ENCODE measurements at places on chromosomes 7 and 10.

GRCh38 chr10:23422003-23422411 is 16.9 kb upstream of the OTUD1 start:
- no peak for DNase-seq

DNA sequence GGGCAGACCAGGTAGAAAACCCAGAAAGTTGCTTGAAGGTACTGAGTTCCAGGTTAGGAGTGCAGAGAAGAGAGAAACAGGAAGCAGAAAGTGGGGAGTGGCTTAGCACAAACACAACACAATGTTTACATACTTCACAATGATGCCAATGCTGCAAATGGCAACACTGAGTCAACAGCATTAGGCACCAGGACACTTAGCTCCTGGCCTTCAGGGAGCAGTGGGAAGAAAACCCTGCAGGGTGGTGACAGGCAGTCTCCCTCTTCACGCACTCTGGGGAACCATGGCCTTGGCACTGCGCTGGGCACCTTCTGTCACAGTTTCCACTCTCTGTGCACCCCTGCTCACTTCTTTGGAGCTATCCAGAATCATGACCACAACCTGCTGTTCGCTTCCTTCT is 7.3 kb downstream of the ICA1 start:
- DNase-seq, result no peak

GRCh38 chr7:132321387-132321786 is 254.9 kb downstream of the PLXNA4 start:
- no peak for DNase-seq

GRCh38 chr7:155885167-155886155 is 73.2 kb upstream of the SHH start:
- peak; percentile 13 for DNase-seq

DNA sequence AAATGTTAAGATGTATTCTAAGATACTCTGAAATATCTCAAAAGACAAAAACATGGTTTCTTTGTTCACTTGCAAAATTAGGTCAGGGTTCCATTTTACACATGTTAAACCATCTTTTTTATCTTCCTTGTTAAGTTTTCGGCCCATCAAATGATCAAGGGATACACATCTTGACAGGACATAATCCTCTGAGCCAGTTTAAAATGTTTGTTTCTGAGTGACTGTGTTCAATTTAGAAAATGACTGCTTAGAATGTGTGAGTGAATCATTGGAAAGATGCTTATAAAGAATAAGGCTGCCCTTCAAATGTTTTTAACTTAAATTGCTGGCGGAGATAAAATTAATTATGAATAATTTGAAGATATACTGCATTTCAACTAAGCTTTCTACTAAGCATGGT is 95.9 kb upstream of the SLC26A5 start:
- DNase-seq, result no peak

DNA sequence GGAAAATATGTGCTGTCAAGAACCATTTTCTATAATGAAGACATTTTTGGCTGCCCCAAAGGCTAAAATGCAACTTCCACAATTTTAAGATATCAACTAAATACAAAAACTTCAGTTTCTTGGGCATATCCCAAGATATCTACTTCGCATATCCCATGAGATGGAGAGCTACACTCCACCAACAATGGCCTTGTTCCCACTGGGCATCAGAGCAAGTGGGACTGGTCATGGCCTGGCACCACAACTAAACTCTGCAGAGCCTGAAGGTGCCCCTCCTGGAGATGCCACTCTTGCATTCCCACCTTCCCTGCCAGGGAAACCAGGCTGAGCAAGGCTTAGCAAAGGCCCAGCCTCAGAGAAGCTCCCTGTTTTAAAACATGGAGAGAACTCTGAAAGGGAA is 75.8 kb upstream of the LRRC17 start:
- DNase-seq, result no peak

GRCh38 chr7:29177963-29178600 is 16.5 kb upstream of the CHN2 start:
- peak; percentile 10 for DNase-seq

GRCh38 chr7:135538376-135538775 is 19.3 kb upstream of the NUP205 start:
- DNase-seq, result no peak

DNA sequence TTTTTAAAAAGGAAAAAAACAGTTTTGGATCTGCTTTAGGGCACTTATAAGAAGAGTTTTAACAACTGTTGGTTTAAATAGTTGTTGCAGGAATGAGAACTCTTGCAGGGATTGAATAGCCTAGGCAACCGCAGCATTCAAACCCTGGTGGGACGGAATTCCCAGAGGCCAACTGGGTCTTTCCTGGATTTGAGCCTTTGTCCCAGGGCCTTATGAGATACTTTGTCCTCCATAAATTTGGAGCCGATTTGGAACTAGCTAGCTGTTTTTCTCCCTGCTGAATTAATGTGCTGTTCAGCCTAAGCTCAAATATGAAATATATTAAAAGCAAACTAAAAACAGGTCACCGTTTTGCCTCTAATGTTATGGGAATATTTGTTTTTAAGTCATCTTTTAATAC is 109.6 kb downstream of the LRMDA start:
- DNase-seq, result no peak

DNA sequence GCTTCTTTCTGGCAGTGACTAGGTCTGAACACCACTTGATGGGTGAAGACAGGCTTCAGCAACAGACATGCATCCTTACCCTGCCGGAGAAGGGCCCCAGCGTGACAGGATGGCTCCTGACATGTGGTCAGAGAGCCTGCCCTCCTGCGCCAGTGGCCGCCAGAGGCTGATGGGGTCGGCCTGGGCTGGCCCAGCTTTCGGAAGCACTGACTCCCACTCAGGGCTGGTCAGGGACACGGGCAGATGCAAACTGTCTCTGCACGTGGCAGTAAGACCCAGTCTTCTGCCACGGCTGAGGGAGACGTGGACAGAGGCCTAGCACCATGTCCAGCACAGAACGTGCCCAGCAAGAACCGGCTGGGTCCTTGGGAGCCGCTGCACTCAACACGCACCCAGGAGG is 10.2 kb downstream of the TUBGCP2 start:
- no peak for DNase-seq

DNA sequence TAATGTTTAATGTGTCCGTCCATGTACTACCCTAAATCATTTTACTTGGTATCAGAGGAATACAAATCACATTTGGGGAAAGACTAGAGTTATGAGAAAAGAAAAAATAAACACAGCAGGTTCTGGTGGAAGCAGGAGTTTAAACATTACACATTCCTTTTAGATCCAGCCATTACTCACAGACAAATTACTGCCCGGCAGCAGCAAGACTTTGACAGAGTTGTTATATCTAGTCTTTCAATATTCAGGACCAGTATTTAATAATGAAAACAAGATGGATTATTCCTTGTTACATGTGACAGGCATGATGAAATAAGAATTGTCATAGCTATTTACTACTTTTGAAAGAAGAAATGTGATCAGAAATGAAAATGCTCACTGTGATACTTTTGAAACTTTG is 131.8 kb upstream of the GNAI1 start:
- DNase-seq, result no peak

DNA sequence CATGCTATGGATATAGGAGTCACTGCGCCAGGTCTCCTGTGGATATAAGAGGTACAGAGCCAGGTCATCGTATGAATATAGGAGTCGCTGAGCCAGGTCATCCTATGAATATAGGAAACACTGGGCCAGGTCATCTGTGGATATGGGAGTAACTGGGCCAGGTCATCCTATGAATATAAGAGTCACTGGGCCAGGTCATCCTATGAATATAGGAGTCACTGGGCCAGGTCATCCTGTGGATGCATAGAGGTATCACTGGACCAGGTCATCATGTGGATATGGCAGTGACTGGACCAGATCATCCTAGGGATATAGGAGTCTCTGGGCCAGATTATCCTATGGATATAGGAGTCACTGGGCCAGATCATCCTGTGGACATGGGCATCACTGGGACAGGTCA is 181.7 kb downstream of the DNAH11 start:
- no peak for DNase-seq
